ENCODE measurements at places on chromosomes 11 and 22.

GRCh38 chr11:62601122-62601371 lies 618 bp downstream of the MTA2 start:
- DNase-seq = no peak

DNA sequence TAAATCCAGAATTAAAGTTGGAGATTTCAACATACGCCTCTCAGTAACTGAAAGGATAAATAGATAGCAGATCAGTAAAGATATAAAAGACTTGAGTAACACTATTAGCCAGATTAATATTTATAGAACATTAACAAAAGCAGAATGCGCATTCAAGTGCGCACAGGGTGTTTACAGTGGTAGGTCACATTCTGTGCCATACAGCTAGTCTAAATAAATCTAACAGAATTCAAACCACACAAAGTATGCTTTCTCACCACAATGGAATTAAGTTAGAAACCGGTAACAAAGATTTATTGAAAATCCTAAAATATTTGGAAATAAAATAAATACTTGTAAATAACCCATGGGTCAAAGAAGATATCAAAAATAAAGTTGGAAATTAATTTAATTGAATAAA lies 341.0 kb downstream of the DYNC2H1 start:
- DNase-seq = no peak

GRCh38 chr22:45771711-45772110 lies 100.1 kb downstream of the ATXN10 start:
- no peak for DNase-seq

- no peak for DNase-seq
Measured at GRCh38 chr22:24051568-24051967, 40.5 kb downstream of the CABIN1 start.

GRCh38 chr22:42300259-42301076 lies 30.0 kb upstream of the TCF20 start:
- DNase-seq = no peak

- DNase-seq = no peak
Measured at GRCh38 chr11:28636033-28636432, 527.8 kb downstream of the METTL15 start.

DNA sequence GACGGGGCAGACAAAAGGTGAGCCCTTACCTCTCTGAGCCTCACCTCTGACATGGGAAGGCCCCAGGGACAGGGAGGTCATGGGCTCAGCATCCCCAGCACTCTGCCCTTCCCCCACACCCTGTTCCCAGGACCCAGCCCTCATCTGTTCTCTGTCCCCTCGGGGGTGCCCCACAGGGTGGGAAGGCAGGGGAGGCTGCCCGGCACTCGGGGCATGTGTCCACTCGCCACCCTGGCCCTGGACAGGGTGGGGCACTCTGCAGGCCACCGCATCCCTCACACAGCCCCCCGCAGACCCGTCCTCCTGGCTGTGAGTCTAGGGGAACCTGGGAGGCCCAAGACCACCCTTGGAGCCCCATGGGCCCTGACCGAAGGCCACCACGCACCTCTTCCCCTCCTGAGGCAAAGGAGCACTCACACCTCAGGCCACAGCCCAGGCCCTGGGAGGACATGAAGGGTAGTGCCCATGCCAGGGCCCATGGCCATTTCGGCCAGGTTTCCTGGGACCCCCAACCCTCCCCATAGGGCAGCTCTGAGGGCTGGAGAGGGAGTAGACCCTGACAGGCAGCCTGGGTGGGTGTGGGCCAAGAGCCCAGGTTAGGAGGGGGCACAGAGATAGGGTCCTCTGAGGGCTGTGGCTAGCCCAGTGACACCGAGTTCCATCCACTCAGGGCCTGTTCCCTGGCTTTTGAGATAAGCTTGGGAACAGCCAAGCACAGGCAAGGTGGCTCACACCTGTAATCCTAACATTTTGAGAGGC lies 193.1 kb downstream of the IGLL1 start:
- no peak for DNase-seq

- DNase-seq = no peak
Measured at GRCh38 chr22:16831257-16831656, 6.0 kb upstream of the XKR3 start.

DNA sequence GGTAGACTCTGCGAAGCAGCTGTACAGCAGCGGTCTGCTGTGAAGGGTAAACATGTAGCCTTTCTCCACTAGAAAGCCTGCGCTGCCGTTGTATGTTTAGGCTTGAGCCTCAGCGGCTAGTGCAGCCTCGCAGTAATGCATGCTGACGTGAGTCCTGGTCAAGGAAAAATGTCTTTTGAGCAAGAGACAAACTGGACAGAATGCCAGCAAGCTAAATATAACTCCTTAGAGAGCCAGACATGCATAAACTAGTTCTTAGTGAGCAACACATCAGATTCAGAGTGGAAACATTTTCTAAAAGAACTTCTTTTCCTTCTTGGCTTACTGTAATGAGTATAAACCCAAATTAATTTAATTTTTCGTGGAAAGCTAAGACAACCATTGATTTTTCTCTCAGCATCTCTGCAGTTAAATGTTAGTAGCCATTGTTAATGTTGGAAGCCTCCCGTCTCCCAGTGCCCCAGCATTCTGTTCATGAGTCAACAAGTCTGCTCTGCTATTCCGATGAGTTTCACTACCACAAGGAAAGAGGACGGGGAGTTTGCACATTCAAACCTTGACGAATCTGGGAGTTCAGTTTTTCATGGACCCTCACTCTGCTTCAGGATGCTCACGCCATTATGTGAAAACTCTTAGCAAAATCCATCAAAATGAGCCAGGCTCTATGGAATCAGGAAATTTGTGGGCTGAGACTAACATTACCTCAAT lies 51.4 kb downstream of the JAM3 start:
- no peak for DNase-seq

- no peak for DNase-seq
Measured at GRCh38 chr22:37226514-37226913, 14.2 kb upstream of the SSTR3 start.

DNA sequence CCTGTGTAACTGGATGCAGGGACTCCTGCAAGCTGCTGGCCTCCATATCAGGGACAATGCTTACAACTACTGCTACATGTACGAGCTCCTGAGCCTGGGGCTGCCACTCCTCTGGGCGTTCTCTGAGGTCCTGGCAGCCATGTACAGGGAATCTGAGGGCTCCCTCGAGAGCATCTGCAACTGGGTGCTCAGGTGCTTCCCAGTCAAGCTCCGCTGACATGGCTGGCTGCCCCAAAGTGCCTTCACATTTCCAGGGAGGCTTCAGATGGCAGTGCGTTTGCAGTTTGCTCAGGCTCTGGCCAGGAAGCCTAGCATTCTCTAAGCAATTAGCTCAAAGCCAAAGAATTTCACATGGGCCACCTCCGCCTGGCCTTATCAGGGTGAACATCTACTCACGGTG lies 117.4 kb upstream of the PARVA start:
- no peak for DNase-seq

GRCh38 chr11:124302347-124303125 lies 11.2 kb downstream of the OR8D1 start:
- no peak for DNase-seq

DNA sequence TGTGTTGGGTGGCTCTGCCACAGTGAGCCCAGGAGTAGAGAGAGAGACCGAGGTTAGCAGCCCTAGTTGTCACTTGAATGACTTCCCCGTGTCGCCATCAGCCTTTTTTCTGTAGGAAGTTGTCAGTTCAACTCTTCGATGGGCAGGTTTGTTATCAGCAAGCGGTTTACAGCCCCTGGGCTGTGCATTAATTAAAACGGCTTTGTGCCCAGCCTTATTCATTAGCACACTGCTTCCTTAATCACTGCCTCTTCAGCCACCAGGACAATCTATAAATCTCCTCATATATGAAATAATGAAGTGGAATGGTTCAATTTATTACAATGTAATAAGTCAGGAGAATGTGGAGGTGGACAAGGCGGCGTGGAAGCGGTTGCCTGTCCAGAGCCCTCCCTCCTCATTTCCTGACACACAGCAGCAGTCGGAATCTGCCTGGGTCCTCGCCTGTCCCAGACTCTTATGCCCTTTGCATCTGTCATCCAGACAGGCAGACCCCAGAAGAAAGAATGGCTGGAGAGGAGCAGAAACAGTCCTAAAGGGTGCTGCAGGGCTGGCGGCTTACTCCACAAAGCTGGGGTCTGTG lies 122.4 kb upstream of the OPCML start:
- no peak for DNase-seq

DNA sequence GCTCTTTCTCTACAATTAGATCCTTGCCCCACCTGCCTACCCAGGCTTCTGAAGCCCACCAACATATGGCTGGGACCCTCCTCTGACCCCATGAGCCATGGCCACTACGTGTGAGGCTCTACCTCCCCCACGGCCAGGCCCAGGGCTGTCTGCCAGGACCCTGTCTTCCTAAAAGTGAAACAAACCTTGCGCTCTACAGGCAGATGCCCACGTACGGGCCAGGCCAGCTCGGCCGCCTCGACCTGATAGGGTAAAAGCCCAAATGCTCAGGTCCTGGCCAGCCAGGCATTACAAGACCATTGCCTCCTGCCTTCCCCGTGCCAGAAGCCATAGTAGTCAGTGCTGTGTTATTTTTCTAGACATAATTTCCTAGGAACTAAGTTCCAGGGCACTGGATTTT lies 1496.4 kb downstream of the BRD1 start:
- no peak for DNase-seq

GRCh38 chr11:92528001-92528400 lies 303.4 kb downstream of the FAT3 start:
- DNase-seq = no peak

GRCh38 chr11:15935373-15935772 lies 421.0 kb downstream of the SOX6 start:
- no peak for DNase-seq

GRCh38 chr22:49724893-49725489 lies 102.7 kb downstream of the BRD1 start:
- peak; percentile 28 for DNase-seq

DNA sequence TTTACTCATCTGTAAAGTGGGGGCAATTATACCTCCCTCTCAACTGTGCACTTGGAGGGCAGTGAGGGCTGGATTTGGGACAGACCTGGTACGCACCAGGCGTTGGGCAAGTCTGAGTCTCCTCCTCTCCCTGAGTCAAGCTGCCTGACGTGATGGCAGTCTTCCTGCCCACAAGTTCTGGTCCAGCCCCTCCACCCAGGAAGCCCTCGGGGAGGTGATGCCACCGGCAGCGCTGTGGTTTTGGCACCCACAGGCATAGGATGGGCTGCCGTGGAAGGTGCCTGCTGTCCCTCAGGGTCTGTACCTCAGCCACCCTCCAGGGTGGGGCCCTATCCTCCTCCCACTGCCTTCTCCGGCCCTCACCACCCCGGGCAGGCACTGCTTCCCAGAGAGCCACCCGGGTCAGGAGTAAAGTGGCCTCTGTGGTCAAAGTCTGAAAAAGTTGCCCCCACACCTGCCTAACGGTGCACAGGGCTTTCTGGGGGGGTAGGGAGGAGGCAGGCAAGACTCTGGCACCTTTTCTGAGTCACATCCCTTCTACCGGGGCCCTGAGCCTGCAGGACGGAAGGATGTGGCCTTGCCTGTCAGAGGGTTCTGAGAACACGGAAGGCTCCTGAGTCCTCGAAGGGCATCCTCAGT lies 6.5 kb upstream of the APOBEC3H start:
- no peak for DNase-seq

DNA sequence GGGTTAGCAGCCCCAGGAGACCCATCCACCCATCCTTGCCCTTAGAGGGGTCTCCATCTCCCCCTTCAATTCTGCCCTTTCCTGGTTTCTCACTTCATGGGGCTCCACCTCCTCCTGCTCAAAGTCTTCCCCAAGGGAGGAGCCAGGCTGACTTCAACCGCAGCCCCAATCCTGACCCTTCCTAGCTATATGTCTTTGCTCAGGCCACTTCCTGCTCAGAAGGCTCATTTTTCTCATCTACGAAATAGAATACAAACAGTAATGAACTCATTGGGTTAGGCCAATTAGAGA lies 24.5 kb downstream of the POU2AF1 start:
- DNase-seq = no peak

DNA sequence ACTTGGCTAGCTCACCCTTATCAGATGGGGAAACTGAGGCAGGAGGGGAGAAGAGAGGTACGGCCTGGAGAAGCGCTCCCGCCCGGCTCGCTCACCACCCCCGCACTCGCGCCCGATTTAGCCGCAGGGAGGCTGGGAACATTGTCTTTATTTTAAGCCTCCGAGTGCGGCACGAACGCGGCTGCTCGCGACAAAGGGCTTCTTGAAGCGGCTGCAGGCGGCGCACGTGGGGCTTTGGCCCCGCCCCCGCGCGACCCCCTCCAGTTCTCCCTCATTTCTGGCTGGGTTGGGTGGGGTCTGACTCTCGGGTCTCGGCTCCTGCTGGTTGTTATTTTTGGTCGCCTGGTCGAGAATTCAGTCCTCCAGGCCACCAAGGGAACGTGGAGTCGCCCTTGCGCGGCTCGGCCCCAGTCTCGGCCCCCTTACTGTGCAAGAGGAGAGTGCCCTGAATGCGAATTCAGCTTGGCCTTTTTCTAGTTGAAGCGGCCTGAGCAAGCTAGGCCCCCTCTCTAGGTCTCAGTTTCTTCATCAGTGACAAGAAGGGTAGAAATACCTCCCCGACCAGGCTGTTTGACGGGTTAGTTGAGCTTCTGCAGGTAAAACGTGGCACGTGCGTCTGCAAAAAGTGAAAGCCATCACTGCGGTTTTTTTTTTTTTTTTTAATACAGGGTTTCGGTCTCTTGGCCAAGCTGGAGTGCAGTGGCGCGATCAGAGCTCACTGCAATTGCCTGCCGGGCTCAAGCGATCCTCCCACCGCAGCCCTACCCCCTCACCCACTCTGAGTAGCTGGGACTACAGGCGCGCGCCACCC lies 2.6 kb upstream of the CHRM1 start:
- no peak for DNase-seq

- DNase-seq = no peak
Measured at GRCh38 chr22:38799265-38800002, 5.5 kb upstream of the DNAL4 start.

- DNase-seq = no peak
Measured at GRCh38 chr11:59679347-59679746, 10.5 kb upstream of the PATL1 start.

Data from hypothalamus (tissue), 51 donors.